ENCODE measurements at places on chromosomes 2 and 18. TPM values are rescaled to one million over a fixed set of nuclear protein-coding genes. Genes with fewer than 3 reads are reported as not detected.

ALK gene
- total RNA-seq = not detected

ALPG gene
- not detected for total RNA-seq

CSRNP3 gene
- not detected for total RNA-seq

DNA sequence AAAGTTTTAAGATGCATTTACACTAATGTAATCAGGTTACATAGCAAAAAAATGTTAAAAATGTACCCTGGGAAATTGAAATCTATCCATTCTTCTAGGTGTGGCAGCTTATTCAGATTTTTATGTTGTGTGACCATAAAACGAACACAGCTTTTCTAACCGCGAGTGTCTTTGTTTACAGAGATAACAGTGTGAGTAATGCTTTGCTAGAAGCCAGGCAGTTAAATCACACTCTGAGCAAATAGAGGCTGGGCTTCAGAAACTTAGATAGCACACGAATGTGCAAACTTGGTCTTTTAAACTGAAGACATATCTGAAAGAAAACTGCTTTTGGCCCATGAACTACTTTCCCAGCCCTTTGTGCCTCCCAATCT, 116.1 kb downstream of the SPTBN1 start:
- peak; percentile 58 for DNase-seq

DNA sequence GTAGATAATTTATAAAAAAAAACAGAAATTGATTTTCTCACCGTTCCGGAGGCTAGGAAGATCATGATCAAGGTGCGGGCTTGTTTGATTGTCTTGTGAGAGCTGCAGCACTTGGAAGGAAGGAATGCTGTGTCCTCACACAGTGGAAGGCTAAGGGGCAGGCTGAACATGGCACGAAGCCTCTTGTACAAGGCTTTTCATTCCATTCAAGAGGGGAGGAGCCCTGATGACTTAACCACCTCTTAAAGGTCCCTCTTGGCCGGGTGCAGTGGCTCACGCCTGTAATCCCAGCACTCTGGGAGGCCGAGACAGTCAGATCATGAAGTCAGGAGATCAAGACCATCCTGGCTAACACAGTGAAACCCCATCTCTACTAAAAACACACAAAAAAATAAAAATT, 39.2 kb downstream of the PID1 start:
- no peak for DNase-seq

DNA sequence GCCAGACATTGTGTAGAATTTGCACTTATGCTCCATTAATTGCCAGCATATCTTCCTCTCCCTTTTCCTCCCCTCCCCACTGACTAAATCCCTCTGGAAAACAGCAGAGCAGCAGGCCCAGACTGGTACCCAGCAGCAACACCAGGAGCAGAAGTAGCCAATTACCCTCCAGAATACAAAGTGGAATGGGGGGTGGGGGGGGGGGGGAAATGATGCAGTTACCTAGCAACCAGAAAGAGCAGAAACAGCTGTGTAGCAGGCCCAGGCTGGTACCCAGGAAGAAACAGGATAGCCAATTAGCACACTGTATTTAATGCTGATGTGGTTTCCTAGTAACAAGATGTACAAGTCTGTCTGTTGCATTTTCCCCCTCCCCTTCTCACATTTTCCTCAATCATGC, 52.3 kb downstream of the KLF7 start:
- no peak for DNase-seq

Measured in HFFc6 (cell line).